ENCODE measurements at places on chromosomes 5 and 9.

GRCh38 chr9:138022121-138022741 is 144.6 kb downstream of the CACNA1B start:
- no peak for DNase-seq

GRCh38 chr5:111584651-111585050 is 72.3 kb upstream of the STARD4 start:
- DNase-seq: peak; percentile 84

DNA sequence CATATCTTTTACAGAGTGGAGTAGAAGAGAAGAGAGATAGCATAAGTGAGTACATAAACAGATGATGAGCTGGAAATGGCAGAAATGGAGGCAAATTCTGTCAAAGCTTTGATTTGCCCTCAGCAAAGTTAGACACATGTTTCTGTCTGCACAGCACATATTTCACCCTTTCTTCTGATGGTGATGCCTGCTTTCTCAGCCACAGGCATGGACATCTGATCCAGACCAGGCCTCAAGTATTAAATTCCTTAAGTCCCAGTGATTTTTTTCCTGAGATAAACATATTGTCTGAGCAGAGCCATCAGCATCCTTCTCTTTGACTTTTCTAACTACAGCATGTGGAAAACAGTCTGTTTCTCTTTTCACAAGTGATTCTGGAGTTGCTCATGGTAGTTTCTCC is 409.8 kb downstream of the MAN2A1 start:
- peak; percentile 20 for DNase-seq

DNA sequence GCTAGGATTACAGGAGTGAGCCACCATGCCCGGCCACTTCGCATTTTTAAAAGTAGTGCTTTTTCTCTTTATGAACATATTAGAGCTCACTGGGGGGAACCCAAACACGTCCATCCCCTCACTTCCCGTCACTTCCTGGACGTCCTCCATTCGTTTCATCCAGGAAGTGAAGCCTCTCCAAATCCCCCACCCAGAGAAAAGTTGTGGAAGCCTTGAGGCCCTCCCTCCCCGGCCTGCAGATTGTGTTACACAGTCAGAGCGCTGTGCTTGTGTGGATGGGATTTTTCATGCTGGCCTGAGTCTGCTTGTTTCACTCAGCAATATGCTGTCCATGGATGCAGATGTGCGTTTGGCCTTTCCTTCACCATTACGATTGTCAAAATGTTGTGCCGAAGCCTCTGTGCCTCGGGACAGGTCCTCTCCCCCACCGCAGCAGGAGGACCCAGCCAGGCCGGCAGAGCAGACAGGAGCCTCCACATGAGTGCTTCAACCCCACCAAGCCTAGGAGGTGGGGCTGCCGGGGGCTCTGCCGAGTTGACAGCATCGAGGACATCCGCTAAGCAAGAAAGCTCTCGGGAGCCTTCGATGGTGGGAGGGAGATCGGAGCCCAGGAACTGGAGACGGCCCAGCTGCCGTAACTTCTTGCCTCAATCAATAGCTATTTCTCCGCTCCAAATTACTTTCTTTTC is 121.6 kb upstream of the PPP1R26 start:
- DNase-seq: no peak

GRCh38 chr9:107127608-107128007 is 155.5 kb upstream of the RAD23B start:
- DNase-seq: peak; percentile 3

DNA sequence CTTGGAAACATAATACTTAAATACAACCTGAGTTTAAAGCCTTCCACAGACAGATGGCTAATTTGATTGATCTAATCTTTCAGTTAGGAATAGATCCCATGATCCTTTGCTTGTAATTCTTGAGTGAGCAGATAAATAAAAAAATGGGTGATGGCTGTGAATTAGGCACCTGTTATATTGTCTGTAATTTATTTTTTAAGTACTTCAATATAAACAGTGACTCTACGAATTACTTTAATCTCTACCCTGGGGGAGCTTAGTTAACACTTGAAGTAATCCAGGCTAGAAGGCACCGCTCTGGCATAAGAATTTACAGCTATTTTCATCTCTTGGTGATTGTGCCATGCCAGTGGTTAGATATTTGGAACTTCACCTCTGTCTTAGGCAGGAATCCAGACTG is 9.0 kb downstream of the EGFLAM start:
- no peak for DNase-seq

- DNase-seq: peak; percentile 63
Observed at GRCh38 chr5:35096216-35096615, 48.5 kb upstream of the AGXT2 start.

DNA sequence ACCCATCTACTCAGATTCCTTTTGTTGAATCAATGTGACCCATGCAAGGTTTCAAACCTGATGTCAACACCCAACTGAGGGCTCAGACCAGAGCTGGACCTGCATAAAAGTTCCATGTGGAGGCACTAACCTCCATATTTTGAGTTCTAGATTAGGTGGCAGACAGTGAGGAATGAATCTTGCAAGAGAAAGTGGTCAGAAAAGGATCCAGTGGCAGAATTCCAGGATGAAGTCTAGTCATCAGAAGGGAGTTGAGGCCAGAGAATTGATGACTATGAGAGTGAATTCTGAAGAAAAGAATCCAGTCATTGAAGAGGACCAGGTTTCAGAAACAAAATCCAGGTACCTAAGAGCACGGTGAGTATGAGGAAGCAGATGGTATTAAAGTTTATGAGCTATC is 205.1 kb upstream of the RGMB start:
- DNase-seq: no peak

GRCh38 chr9:18698992-18699391 is 225.0 kb downstream of the ADAMTSL1 start:
- no peak for DNase-seq

DNA sequence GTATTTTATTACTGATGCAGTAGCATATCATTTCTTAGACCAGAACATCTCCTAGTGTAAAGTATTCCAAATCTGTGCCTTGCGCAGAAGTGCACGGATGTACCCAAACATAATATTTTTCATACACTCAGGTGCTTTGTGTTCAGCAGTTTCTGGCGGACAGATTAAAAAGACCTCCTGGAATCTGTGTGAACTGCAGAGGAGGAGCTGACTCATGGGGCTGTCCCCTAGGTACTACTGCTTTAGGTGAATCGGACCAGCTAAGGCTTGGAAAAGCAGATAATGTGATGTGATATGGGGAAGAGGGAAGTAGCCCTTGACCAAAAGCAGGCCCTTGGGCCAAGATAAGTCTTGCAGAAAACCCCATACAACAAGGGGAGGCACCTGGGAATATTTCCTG is 310.1 kb downstream of the PLK2 start:
- no peak for DNase-seq

DNA sequence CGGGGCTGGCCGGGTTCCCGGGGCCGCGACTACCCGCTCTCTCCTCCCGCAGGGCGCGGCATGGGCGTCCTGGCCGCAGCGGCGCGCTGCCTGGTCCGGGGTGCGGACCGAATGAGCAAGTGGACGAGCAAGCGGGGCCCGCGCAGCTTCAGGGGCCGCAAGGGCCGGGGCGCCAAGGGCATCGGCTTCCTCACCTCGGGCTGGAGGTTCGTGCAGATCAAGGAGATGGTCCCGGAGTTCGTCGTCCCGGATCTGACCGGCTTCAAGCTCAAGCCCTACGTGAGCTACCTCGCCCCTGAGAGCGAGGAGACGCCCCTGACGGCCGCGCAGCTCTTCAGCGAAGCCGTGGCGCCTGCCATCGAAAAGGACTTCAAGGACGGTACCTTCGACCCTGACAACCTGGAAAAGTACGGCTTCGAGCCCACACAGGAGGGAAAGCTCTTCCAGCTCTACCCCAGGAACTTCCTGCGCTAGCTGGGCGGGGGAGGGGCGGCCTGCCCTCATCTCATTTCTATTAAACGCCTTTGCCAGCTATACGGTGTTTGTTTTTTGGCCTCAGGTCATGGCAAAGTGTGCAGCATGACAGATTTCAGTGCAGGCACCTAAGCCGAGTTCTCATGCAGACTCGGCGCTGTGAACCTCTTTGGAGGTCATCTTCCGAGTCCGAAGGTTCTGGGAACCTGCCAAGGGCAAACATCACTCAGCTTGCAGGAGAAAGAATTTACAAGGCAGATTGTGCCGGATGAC is 516 bp downstream of the MRPL41 start:
- DNase-seq: no peak

DNA sequence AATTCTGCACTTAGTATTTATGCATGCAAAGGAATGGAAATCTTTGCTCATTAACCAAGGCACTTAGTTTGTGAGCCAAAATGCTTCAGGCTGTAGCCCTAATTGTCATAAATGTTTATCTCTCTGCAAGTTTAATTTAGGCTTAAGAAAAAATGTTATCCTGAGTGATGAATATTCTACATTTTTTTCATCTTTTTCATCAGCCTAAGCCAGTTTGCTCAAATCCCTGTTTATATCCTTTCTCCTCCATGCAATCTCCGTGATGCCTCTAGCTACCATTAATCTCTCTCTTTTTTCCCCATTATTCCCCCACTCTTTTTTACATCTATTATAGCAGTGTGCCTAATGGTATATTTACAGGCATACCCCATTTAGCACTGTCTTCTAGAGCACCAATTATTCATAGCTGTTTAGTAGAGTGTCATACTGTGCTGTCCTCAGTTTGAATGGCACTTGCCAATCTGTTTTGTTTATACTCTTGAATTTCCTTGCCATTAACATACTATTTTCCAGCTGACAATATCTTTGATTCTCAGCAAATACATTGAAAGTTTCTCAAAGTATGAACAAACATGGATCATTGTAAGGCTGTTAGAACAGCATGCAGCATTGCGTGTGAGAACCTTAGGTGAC is 1457.0 kb downstream of the MAT2B start:
- DNase-seq: no peak

- peak; percentile 43 for DNase-seq
Observed at GRCh38 chr5:151665613-151666012, 21.1 kb downstream of the SPARC start.

DNA sequence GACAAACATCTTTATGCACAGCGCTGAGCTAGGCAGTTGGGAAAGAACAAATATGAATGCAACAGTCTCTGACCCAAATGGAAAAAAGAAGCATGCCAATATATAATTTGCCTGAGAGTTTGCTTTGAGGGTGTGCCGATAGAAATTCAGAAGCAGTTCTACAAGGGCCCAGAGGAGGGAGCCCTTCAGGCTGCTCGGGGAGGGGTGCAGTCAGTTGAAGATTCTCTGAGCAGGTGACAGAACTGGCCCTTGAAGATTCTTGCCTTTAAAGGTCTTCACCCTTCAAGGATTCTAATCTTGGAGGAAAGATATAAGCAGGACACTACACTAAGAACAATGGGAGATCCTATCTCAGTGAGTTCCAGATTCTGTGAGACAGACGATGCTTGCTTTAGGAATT is 3.7 kb upstream of the PAPPA start:
- DNase-seq: peak; percentile 36

DNA sequence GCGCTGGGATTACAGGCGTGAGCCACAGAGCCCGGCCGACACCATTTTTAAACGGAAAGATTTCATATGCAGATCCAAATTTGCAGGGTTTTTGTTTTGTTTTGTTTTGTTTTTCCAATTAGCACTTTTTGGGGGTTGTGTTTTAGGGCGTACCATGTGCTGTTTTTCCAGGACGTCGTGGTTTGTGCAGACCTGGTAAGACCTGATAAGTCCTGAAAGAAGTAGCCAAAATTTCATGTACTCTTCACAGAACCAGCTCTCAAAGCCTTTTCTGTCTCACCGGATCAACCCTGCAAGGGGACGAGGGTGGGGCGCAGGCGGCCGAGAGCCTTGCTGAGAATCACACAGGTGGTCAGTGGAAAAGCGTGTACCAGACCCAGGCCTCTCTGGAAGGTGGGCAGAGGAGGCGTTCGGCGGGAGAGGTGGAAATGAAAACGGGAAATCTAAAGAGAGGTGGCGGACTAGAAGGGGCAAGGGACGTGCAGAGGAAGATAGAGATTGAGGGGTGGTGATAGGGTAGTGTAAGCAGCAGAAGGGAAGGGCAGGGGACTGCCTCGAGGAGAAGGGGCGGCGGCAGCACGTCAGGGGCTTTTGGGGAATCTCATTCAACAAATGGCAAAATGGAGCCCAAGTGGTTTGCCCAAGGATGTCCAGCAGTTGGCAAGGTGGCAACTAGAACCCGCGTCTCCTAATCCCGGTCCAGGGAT is 1.1 kb upstream of the FAF2 start:
- no peak for DNase-seq

DNA sequence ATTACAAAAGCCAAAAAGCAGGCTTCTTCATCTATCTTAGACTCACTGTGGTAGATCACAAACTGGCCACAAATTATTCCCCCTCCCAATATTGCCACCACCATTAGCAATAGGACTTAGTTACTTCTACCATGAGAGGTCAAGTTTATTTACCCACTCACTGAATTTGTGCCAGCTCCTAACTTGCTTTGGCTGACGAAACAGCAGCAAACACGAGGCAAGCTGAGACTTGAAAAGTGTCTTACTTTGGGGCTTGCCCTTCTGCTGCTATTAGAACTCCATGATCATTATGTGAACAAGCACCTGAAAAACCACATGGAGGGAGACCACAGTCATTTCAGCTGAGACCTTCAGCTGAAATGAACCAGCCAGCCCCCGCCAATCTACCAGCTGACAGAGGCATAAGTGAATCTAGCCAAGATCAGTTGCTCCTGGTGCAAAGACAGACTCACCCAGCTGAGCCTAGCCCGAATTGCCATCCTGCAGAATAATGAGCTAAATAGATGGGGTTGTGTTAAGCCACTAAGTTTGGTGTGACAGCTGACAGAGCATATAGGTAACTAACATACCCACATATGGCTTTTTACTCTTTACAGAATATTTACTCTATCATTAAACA is 5.7 kb downstream of the WDR41 start:
- DNase-seq: no peak

DNA sequence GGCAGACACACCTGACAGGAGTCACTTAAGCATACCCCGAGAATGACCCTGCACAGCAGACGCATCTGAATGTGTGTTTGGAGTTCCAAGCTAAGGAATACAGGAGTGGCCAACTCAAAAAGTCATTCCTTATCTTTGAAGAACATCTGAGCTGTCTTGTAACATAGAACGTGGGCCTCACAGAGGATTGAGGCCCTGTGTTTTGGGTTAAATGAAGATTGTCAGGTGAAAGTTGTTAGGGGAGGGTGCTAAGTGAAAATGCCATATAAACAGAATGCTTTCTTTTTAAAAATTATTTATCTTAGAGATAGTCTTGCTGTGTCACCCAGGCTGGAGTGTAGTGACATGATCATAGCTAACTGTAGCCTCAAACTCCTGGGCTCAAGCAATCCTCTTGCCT is 100.9 kb downstream of the PIK3R1 start:
- DNase-seq: no peak

- DNase-seq: no peak
Observed at GRCh38 chr5:147208134-147208533, 26.7 kb upstream of the STK32A start.

GRCh38 chr9:81379655-81380054 is 309.7 kb downstream of the TLE1 start:
- no peak for DNase-seq

- DNase-seq: no peak
Observed at GRCh38 chr9:95736891-95737522, 138.5 kb upstream of the ERCC6L2 start.
